HS-5 (cell line): ENCODE measurements at places on chromosomes 7 and 10.

- no peak for DNase-seq
Measured at GRCh38 chr10:10500937-10501336, 516.7 kb upstream of the CELF2 start.

DNA sequence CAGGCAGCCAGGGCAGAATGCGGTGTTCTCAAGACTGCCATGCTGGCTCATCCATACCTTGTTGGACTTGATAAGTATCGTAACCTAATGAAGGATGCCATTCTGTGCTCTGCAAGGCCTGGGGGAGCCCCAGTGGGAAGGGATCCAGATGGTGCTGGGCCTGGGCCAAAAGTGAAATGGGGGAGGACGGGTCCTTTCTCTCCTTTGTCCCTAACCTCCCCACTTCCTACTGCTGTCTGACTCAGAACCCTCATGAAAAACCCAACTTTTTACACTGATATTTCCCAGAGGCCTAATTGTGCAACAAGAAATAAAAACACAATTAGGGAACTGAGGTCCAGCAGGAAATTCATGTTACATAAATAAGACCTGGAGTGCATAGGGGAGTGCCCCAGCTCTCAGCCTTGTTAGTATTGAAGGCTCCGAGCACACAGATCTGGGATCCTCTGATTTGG lies 193.7 kb upstream of the SVIL start:
- no peak for DNase-seq

DNA sequence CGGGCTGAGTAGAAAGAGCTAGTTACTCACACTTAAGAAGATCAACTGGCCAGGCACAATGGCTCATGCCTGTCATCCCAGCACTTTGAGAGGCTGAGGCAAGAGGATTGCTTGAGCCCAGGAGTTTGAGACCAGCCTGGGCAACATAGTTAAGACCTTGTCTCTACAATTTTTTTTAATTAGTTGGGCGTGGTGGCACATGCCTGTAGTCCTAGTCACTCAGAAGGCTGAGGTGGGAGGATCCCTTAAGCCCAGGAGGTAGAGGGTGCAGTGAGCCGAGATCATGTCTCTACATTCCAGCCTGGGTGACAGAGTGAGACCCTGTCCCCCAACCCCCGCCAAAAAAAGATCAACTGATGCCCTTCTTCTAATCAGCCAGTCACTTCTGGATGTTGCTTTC lies 74.6 kb upstream of the ATP6V0A4 start:
- no peak for DNase-seq

DNA sequence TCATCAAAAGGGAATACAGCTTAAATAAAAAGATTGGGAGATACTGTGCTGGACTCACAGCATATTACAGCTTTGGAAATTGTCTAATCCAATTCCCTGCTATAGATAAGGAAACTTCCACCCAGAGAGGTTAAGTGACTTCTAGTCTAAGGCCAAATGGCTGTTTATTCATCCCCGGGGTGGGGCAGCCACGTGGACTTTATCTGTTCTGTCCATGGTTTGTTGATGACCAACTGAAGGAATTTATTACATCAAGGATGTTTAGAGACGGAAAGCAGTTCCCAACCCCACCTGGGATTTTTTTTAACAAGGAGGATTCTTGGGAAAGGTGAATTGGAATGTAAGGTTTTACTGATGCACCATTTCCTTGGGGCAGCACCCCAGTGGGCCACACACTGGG lies 88.6 kb downstream of the ATXN7L1 start:
- DNase-seq = no peak

GRCh38 chr10:73774637-73775036 lies 7.2 kb upstream of the CHCHD1 start:
- DNase-seq = no peak

DNA sequence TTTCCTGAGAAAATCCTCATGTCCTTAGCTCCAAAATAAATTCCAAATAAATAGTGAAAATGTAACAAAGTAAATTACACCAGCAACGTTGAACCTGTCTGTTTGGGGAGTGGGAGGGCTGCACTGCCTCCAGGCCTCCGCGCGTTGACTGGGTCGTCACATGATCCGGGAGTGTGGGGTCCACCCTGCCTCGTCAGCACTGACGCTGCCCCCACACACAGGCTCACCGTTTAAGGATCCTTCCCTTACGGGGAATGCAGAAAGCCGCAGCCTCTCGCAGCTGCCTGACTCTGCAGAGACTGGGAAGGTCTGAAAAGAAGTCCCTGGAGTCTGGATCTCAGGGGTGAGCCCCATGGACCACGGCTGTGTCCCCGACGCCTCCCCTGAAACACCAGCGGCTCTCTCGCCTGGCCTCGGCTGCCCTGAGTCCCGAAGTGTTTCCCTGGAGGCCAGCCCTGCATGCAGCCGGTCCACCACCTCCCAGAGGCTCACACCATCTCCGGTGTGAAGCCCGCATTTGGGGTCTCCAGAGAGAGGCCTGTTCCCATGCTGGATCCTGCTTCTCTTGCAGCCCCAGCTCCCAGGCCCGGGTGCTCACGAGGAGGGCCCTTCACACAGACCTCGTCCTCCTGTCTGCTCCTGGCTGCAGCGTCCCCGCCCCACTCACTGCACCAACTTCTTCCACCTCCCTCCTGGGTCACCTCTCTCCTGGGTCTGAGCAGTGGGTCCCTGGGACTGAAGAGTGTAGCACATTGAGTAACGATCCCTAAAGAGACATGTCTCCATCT lies 49.5 kb upstream of the ADGRA1 start:
- no peak for DNase-seq

- no peak for DNase-seq
Measured at GRCh38 chr10:99080275-99080945, 155.2 kb downstream of the HPSE2 start.

DNA sequence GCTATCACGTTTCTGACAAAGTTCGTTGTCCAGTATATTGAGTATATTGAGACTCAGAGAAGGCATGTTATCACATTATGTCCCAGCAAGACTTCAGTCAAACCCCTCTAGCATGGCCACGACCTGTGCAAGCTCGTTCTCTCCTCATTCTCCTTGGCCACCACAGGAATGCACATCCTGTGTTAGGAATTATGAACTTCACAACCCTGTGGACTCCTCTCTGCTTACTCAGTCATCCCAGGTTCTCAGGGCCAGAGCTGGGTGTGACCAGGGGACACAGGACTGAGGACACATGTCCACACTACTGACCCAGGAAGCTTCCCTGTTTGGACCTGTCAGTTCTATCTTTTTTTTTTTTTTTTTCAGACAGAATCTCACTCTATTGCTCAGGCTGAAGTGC lies 4.4 kb downstream of the SH2D4B start:
- DNase-seq = peak; percentile 28

DNA sequence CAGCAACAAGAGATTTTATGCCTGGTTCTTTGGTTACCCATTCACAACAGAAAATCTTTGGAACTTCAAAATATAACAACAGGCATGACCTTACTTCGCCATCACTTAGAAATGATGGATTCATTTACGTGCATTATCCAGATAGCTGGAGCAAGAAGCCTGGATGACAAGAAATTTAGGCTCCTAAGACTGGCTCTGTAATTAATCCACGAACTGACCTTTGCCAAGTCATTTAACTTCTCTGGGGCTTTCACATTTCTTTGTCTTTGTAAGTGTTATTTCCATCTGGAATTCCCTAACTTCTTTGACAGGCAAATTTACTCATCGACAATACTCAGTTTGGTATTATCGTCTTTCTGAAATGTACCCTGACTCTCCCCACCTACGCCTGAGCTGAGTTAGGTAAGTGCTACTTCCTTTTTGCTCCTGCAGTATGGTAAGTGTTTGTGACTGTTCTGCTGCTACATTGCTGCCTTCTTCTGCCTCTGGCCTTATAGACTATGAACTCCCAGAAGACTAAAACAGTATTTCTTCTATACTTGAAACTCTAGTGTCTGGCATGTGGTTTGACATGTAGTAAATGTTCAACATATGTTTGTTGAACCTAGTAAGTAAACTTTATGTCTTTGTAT lies 5.5 kb upstream of the MDFIC start:
- no peak for DNase-seq

DNA sequence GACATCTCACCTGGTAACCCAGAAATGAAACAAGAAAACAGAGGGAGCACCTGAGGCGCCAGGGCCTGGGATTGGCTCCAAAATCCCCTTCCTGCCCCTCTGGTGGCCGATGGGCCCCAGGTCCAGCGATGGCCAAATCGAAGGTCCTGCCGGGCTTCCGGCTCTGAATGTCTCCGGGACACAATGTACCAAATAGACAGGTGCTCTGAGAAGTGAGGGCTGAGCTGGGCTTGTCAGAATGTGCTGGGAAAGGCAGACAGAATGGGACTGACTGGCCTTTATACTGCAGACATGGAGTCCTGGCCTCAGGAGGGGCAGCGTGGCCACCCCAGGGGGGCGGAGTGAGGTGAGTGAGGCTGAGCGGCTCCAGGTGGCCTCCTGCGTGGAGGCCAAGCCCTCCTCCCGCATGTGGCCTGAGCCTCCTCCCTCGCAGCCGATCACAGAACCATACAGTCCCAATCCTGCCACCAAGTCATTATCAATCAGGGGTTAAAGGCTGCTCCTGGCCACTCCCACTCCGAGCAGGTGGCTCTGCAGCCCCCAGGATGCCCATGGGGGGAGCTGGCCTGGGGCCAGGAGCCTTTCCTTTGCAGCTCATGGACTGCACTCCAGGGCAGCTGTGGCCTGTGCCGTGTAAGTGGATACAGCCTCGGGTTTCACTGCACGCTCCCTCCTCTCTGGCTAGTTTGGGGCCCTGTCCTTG lies 185.5 kb downstream of the ADARB2 start:
- no peak for DNase-seq

- DNase-seq = no peak
Measured at GRCh38 chr10:86044029-86044428, 322.6 kb downstream of the GRID1 start.
